Prostate gland (tissue), 2 donors: ENCODE measurements at places on chromosomes 13 and 19. TPM values are rescaled to one million over a fixed set of nuclear protein-coding genes. Genes with fewer than 3 reads are reported as not detected.

DNA sequence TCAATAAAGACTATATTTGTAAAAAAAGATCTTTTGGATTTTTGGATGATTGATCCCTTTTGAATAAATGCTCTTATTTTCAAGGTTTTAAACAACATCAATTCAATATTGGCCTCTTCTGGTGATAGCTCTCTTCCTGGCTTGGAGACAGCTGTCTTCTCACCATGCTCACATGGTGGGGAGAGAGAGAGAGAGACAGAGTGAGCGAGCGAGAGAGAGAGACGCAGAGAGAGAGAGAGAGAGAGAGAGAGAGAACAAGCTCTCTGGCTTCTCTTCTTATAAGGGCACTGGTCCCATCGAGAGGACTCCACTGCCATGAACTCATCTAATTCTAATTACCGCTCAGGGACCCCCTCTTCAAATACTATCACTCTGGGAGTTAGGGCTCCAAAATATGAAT lies 32.1 kb upstream of the FARP1 start:
- H3K4me3 ChIP-seq, result no peak overlapping the region
- DNase-seq, result no peak
- H3K27me3 ChIP-seq, result no peaks in the 10 kb centered on the region
- H3K4me1 ChIP-seq, result no peaks in the 10 kb centered on the region
- H3K36me3 ChIP-seq, result no peaks in the 10 kb centered on the region
- no peak overlapping the region for H3K27ac ChIP-seq

GRCh38 chr19:39641773-39642172 lies 13.9 kb upstream of the LGALS16 start:
- no peak for DNase-seq
- no peaks in the 10 kb centered on the region for H3K36me3 ChIP-seq
- H3K27ac ChIP-seq, result no peak overlapping the region
- no peak overlapping the region for H3K4me3 ChIP-seq

- DNase-seq, result no peak
- H3K27ac ChIP-seq, result no peak overlapping the region
- H3K4me1 ChIP-seq, result no peaks in the 10 kb centered on the region
Observed at GRCh38 chr13:112782429-112783010, 92.7 kb downstream of the ATP11A start.

GRCh38 chr19:46924874-46925547 lies 64.2 kb downstream of the ARHGAP35 start:
- H3K27me3 ChIP-seq, result no peaks in the 10 kb centered on the region
- peaks cover 32% of the 10 kb centered on the region for H3K4me1 ChIP-seq
- H3K36me3 ChIP-seq, result no peaks in the 10 kb centered on the region
- H3K27ac ChIP-seq, result peak overlapping the region; percentile 72
- H3K4me3 ChIP-seq, result no peak overlapping the region

GRCh38 chr13:36445278-36445677 lies 13.0 kb downstream of the CCNA1 start:
- H3K4me1 ChIP-seq, result no peaks in the 10 kb centered on the region
- H3K4me3 ChIP-seq, result no peak overlapping the region
- H3K27me3 ChIP-seq, result no peaks in the 10 kb centered on the region
- no peaks in the 10 kb centered on the region for H3K36me3 ChIP-seq

Gene PCP2
- total RNA-seq, result 1.8 TPM
